Stimulated activated CD4-positive, alpha-beta T cell treated with anti-CD3 and anti-CD28 coated beads, Interleukin-12 subunit alpha, Interleukin-12 subunit beta, amount 100 ng/mL, for 48 hours (primary cell): ENCODE measurements at places on chromosomes 16 and 17.

- DNase-seq = no peak
These were observed 29.9 kb upstream of the LHX1 start for GRCh38 chr17:36907407-36907806.

- DNase-seq = no peak
These were observed 11.7 kb downstream of the SMPD3 start for GRCh38 chr16:68436581-68436980.

DNA sequence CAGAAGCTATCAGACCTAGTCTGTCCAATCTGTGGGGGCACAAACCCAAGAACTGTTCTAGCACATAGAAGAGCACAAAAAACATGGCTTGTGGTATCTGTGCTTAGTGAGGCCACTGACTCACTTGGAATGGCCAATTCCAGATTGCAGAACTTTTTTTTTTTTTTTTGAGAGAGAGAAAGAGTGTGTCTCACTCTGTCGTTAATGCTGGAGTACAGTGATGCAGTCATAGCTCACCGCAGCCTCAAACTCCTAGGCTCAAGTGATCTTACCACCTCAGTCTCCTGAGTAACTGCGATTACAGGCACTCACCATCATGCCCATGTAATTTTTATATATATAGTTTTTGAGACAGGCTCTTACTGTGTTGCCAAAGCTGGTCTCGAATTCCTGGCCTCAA is 77.2 kb upstream of the CLEC3A start:
- no peak for DNase-seq

- DNase-seq = no peak
These were observed 53.6 kb downstream of the RMI2 start for GRCh38 chr16:11398851-11399250.

GRCh38 chr16:50496990-50497389 is 51.2 kb upstream of the NKD1 start:
- DNase-seq = no peak

GRCh38 chr17:32588982-32589381 is 102.2 kb downstream of the CDK5R1 start:
- DNase-seq = no peak

GRCh38 chr17:56292010-56292409 is 138.7 kb downstream of the ANKFN1 start:
- no peak for DNase-seq

DNA sequence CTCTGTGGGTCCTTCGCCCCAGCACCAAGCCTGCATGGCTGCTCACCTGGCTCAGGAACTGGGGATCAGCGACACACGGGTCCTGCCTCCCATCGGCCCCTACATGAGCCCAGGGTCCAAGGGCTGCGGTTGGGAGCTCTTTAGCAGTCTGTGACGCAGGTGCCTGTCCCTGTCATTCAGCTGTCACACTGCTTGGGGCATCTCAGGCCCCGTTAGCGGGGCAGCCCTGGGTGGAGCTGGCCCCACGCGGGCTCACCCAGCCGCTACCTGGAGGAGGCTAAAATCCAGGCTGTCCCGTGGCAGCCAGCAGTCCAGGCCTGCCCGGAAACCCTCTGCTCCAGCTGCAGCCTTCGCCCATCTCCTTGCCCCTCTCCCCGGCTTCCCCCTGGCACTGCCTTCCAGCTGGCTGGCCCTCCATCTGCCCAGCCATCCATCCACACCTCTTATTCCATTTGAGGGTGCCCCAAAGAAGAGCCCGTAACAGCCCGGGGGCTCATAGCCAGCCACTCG is 3.3 kb downstream of the GCGR start:
- no peak for DNase-seq

GRCh38 chr16:2142942-2143877 is 5.2 kb upstream of the RAB26 start:
- no peak for DNase-seq

DNA sequence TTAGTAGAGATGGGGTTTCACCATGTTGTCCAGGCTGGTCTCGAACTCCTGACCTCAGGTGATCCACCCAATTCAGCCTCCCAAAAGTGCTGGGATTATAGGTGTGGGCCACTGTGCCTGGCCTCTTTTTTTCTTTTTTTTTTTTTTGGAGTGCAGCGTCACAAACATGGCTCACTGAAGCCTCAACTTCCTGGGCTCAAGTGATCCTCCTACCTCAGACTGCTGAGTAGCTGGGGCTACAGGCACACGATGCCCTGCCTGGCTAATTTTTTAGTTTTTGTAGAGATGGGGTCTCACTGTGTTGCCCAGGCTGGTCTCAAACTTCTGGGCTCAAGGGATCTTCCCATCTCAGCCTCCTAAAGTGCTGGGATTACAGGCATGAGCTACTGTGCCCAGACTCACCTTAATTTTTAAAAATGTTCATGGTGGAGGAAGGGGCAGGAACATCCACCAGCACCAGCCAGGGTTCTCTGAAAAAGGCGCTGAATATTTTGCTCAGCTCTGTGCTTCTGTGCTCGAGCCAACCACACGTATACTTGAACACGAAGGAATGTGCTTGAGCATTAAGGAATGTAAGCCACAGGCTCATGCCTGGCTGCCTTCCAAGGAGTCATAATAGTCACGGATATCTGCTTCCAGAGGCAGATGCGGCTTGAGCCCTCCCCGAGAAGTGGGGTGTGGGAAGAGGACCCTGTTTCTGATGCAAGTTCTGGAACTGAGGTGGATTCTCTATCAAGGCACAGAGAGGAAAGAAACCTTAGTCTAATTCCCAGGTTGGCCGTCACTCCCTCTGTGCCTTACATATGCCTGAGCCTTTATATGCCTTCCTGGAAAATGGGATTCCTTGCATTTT is 65.5 kb upstream of the CREBBP start:
- no peak for DNase-seq

DNA sequence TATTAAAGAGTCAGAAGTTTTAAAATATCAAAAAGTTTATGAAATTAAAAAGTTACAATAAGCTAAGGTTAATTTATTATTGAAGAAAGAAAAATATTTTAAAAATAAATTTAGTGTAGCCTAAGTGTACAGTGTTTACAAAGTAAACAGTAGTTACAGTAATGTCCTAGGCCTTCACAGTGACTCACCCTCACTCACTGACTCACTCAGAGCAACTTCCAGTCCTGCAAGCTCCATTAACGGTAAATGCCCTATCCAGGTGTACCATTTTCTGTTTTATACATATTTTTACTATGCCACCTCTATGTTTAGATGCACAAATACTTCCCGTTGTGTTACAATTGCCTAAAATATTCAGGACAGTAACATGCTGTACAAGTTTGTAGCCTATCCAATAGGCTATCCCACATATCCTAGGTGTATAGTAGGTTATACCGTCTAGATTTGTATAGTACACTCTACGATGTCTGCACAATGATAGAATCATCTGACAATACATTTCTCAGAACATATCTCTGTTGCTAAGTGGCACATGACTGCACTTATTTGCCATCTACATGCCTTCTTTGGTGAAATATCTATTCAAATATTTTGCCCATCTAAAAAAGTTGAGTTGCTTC is 67.2 kb upstream of the WSB1 start:
- no peak for DNase-seq

GRCh38 chr16:54970016-54970415 is 39.4 kb downstream of the IRX5 start:
- DNase-seq = no peak

- DNase-seq = no peak
These were observed 8.0 kb downstream of the TAX1BP3 start for GRCh38 chr17:3660311-3660891.

DNA sequence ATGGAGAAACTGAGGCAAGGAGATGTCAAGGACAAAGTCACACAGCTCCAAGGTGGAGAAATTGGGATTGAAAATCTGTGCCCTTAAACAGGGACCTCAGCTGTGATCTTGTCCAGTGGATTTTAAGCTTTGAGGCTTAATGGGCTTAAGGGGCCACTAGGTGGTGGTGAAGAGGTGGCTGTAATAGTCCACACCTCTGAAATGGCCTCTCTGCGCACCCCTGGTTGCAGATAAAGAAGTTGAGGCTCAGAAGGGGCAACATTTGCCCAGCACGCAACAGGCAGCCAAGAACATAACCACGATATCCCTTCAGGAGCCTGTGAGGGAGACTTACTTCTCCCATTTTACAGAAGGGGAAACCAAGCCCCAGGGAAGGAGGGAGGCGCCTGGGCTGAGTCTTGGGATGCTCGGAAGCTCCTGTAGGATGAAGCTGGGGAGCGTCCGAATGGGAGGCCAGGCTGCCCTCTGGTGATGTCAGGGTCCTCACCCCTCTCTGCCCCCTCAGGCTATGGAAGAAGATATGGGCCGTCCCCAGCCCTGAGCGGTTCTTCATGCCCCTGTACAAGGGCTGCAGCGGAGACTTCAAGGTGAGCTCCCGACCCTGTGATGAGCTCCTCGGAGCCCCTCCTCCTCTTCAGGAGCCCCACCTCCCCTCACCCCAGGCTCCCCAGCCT is 43.7 kb downstream of the IL21R start:
- DNase-seq = no peak

DNA sequence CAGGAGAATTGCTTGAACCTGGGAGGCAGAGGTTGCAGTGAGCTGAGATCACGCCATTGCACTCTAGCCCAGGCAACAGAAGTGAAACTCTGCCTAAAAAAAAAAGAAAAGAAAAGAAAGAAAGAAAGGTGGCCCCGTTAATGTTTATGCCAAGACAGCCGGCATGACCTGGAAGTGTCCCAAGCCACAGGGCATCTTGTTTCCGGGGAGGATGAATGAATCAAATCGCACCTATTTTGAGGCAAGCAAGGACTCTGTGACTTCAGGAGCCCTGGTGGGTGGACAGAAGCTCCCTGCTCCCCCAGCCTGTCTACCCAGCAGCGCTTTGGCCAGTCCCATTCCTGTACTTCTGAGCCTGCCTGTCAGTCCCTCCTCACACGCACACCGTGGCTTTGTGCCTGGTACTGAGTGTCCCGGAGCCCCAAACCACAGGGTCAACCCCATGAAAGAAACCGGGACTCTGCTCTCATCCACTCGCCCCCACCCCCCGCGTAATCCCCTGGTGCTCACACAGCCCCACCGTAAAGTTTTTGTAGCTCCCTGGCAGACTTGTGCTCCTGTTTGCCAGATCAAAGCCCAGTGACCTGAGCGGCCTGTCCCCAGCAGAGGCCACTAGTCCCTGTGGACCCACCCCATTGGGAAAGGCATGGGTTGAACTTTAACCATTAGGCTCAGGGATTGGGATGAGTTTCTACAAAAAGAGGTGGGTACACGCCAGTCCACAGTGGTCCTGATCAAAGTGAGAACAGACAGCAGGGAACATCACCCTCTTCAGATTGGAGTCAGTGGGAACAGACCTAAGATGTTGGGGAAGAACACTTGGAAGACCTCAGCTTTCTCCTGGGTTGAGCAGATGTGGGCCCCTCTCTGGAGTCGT is 19.3 kb downstream of the CD2BP2 start:
- DNase-seq = no peak

- DNase-seq = no peak
These were observed 646 bp downstream of the CBX2 start for GRCh38 chr17:79778504-79779083.

DNA sequence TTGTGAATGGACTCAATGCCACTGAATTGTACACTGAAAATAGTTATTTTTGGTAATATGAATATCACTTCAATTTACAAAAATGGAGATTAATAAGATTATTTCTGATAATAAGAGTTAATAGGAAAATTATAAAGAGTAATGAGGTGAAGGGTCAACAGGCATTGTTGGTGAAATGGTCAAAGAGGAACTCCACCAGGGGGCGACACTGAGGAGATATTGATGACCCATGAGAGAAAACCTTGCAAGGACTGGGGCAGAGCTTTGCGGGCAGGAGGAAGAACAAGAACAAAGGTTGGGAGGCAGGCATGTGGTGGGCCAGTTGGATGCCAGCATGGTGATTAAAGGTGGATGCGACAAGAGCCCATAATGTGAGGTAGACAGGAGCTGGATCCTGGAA is 74.0 kb upstream of the XYLT1 start:
- no peak for DNase-seq

DNA sequence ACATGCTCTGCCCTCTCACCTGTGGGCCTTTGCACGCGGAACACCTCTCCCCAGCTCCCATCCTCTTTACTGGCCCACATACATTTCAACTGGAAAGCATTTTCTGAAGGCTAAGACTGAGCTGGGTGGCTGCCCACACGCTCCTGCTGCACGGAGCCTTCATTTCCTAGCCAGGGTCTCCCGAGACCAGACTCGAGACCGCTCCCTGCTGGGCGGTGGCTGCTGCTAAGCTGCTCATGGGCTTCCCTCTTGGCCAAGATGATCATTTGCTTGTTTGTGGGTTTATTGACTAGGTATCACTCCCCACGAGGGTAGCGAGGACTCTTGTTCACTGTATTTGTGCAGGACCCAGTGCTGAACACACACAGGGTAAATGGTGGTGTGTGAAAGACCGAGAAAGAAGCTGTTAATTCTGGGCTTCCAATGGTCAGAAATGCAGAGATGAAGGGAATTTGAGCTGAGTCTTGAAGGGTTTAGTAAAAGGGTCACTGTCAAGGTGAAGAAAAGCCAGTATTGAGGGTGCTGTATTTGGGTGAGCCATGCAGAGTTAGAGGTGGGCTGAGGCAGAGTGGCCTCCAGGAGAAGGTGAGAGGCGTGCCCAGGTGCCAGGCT is 907 bp downstream of the TRAPPC2L start:
- DNase-seq = peak; percentile 67

- no peak for DNase-seq
These were observed 6.6 kb upstream of the SLC12A3 start for GRCh38 chr16:56858374-56858773.

GRCh38 chr17:10360578-10360977 is 12.2 kb downstream of the MYH13 start:
- DNase-seq = no peak

- DNase-seq = no peak
These were observed 13.9 kb downstream of the NUP93 start for GRCh38 chr16:56743840-56744239.

DNA sequence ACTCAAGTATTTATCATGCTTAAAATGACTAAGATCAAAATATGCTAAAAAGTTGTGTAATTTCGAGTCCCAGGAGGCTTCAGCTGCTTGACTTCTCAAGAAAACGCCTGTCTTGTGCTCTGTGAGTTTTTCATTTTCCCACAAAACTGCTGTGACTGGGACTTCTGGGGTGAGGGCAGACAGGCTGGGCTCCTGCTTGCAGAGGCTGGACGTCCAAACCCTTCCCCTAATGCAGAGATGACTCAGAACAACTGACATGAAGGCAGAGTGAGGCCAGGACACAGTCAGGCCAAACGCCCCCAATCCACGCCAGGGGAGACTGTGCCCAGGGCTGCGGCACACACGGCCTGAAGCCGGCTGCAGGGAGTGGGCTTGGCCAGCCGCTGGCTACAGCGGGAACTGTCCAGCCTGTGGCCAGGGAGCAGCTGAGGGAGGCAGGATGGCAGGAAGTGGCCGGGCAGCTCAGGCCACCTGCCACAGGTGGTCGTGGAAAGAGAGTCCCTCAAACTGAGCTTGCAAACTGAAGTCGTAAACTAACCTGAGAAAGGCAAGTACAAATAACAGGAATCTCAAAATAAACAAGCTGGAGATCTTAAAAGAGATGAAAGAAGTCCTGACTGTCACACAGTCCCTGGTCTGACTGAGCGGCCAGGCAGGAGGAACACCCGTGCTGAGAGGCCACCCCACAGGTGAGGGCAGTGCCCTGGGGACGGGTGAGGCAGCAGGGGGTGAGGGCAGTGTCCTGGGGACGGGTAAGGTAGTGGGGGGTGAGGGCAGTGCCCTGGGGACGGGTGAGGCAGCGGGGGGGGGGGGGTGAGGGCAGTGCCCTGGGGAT is 21.3 kb upstream of the HEXD start:
- DNase-seq = no peak

GRCh38 chr17:50953831-50954601 is 87.9 kb upstream of the TOB1 start:
- DNase-seq = no peak
